Osteocyte (in vitro differentiated cells): ENCODE measurements at places on chromosomes 16 and 17. TPM values are rescaled to one million over a fixed set of nuclear protein-coding genes. Genes with fewer than 3 reads are reported as not detected.
A peak's percentile ranks its signal among the peaks of the same experiment; 100 is the strongest.

Gene ADAM11
- 1.0 and 1.7 TPM in 2 replicates for total RNA-seq

- no peak for DNase-seq
These were observed 279.5 kb downstream of the KIF2B start for GRCh38 chr17:54102246-54102645.

DNA sequence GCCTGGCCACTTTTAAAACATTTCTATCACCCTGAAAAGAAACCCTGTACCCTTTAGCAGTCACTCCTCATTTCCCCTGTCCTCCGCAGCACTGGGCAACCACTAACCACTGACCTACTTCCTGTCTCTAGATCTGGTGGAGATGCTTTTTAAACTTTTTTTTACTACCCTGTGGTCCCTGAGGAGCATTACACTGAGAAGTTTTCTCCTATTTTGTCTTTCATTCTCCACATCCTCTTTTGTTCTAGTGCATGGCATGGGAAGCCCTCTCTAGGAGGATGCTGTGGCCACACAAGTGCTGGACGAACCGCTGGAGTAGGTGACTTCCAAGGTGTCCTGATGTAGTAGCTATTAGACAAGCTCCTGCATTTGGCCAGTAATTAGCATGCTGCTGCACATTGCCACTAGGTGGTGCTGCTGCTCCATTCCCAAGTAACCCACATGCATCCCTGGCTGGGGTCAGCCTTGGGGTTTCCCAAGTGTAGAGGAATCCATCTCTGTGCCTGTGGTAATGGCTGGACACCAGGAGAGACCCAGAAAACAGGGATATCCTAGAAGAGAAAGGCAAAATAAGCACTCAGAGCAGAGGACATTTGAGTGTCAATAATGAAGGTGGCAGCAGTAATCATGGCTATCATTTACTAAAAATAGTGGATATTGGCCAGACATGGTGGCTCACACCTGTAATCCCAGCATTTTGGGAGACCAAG is 143.8 kb upstream of the CRHR1 start:
- DNase-seq: peak; percentile 89

- no peak for DNase-seq
These were observed 12.2 kb upstream of the MMD start for GRCh38 chr17:55433629-55434422.

GRCh38 chr17:42116705-42117396 is 4.3 kb downstream of the KAT2A start:
- DNase-seq: peak; percentile 93

GRCh38 chr16:83336603-83337002 is 471.2 kb upstream of the HSBP1 start:
- no peak for DNase-seq

DNA sequence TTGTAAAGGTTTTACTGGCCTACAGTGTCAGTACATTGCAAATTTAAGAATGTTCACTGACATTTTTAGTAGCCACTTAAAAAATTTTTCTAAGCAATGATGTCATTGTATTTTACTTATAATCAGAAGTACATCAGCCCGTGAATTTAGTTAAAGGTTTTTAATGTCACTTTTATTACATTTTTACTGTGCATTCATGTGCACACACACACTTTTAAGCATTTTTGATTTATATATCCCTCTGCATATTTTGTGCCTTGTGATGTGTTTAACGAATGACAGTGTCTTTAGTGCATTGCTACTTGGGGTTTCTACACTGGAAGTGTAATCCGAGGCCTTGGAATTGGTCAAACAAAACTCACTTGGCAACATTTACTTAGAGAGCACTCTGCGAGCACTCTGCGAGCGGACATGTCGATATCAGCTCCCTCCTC is 190.4 kb downstream of the WWOX start:
- no peak for DNase-seq

Gene ASIC2
- not detected in 2 replicates for total RNA-seq

DNA sequence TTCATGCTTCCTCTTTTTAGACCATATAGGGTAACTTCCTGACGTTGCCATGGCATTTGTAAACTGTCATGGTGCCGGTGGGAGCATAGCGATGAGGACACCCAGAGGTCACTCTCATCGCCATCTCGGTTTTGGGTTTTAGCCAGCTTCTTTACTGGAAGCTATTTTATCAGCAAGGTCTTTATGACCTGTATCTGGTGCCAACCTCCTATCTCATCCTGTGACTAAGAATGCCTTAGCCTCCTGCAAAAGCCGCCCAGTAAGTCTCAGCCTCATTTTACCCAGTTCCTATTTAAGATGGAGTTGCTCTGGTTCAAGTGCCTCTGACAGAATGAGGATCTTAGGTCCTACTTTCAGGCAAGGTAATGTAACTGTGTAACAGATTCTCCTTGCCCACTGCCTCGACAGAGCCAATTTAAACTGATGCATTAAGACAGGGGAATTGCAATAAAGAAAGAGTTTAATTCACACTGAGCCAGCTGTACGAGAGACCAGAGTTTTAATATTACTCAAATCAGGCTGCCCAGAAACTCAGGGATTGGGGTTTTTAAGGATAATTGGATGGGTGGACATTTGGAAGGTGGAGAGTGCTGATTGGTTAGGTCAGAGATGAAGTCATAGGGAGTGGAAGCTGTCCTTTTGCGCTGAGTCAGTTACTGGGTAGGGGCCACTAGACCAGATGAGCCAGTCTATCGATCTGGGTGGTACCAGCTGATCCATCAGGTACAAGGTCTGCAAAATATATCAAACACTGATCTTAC is 59.9 kb upstream of the ATF7IP2 start:
- DNase-seq: no peak

Gene TPPP3
- 1.4 and 1.5 TPM in 2 replicates for total RNA-seq

DNA sequence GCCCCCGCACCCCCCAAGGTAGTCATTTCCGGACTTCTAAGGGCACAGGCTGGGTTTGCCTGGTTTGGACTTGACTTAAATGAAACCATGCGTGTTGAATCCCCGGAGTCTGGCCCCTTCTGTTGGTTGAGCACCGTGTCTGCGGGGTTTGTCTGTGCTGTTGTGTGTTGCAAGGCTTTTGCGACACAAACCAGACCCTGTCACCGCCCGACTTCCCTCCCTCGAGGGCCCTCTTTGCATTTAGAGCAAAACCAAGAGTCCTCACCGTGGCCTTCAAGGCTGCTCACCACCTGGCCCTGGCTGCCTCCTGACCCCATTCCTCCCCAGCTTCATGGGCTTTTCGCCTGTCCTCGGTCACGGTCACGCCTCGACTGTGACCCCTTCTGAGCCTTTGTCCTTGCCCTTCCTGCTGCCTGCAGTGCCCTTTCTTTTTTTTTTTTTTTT is 7.4 kb downstream of the CRISPLD2 start:
- no peak for DNase-seq

GRCh38 chr16:3562914-3563480 is 14.2 kb downstream of the NLRC3 start:
- DNase-seq: no peak

Gene MYH1
- total RNA-seq: not detected in 2 replicates

DNA sequence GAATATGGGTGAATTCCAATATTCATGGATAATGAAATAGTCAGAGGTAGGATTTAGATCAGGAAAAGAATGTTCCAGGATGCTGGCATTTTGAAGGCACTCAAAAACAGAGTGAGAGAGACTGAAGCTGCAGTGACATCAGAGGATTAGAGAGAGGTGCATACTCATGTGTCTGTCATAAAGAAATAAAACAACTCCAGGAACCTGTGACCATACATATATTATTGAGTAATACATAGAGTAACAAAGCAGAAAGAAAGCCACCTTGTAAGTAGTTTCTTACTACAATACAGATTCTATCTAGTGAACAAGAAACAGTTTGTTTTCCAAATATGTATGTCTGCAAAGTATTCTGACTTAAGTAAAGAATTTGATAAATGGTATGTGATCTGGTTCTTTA is 62.3 kb upstream of the PHOSPHO1 start:
- no peak for DNase-seq

DNA sequence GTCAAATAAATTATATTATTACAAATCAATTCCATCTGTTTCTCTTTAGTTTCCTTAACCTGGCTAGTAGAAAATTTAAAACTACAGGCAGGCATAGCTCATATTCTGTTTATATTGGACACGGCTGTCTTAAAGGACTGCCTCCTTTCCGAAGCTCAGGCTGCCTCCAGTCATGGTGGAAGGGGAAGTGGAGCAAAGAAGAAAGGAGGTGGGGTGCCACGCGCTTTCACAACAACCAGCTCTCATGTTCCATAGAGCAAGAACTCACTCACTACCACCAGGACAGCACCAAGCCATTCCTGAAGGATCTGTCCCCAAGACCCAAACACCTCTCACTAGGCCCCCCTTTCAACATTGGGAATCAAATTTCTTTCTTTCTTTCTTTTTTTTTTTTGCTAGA is 149.3 kb upstream of the KCNJ18 start:
- no peak for DNase-seq

DNA sequence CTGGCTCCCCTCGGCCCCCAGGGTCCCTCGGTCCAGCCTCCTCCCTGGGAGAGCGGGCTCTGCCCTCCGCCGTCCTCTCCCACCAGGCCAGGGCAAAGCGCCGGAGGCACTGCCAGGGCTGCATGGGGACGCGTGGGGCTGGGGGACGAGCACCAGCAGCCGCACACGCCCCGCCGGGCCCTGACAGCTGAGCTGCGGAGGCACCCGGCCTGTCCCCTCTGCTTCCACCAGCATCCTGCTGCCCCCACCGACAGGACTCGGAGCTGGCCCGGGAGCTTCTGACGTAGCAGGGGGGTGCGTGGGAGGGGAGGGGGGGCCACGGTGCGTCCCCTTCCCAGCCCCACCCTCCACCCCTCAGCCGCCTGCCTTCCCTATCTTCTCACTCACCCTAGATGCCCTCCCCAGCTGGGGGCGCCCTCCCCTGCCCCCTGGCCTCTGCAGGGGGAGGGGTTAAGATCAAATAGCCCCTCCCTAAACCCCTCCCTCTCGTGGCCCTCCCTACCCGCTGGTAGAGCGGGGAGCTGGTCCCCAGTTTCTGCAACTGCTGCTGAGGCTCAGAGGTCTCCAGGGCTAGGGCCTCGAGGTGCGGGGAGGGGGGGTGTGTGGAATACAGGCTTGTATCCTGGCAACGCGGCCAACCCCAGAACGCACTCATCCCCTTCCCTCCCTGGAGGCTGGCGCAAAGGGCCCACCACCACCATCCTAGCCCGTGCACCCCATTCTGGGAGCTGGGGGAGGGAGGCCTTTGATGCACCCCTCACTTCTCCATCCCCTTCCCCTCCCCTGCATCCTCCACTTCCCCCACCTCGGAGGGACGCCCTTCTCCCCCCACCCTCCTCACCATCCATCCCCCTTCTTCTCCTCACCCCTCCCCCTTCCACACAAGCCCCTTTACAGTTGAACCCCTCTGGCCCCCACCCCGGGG is 1.0 kb downstream of the SRCIN1 start:
- no peak for DNase-seq

Gene UNK
- 35.1 and 38.2 TPM in 2 replicates for total RNA-seq

Gene PLCG2
- 0.16 TPM in 1 of 2 replicates, not detected in the other for total RNA-seq

- peak; percentile 94 for DNase-seq
These were observed 39.2 kb upstream of the GSE1 start for GRCh38 chr16:85573696-85574641.

- no peak for DNase-seq
These were observed 174.1 kb downstream of the NTN1 start for GRCh38 chr17:9195411-9195810.

Gene CEMP1
- not detected in 2 replicates for total RNA-seq

GRCh38 chr16:51276336-51276735 is 125.3 kb upstream of the SALL1 start:
- DNase-seq: no peak

DNA sequence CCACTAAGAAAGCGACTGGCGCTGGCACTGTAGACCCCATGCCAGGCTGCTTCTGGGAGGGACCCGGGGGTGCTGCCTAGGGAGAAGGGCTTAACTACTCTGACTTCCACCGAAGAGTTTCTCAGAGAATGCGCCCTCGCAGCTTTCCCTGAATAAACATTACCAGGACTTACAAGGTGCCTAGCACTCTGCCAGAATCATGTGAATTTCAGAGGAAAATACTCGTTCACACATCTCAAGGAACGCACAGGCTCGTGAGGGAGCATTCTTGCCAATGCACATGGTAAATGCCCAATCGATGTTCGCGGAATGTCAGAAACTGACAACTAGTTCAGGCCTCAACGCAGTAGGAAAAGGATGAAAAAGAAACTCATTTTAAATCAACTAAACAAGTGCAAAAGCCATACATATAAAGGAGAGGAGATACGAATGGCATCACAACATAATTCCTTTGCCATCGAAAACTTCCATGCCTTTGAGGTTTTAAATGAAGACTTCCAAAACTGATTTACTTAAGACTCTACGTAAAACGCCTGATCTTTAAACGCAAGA is 999 bp downstream of the CMC2 start:
- no peak for DNase-seq

DNA sequence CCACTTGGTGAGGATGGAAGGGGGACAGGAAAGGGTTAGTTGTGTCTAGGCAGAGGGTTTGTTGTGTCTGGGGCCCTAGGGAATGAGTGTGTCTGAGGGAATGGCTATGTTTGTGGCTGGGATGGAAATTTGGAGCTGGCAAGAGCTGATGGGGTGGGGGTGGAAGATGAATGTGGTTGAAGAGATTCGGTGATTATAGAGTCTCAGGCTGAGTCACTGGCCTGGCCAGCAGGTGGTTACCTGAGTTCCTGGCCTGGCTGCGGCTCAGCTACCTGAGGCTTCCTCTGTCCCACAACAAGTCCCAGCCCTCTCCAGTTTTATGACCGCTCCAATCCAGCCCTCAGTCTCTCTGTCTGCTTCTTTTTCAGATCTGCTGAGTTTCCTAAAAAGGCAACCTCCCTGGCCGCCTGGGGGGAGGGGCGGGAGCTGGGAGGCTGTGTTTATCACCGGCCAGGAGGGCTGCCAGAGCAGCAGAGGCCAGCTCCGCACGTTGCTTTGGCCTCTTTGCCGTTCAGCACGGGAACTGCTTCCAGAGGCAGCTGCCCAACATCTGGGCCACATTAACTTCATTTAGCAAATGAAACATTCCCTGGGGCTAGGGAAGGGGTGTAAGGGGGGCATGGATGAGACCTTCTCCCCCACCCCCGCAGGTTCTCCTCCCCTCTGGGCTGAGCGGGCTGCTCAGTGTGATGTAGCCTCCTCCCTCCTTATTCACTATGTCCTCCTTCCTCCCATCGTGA is 21.8 kb downstream of the ITGB3 start:
- peak; percentile 88 for DNase-seq

Gene GPS2
- 54.9 and 61.9 TPM in 2 replicates for total RNA-seq

Gene KRT36
- total RNA-seq: not detected in 2 replicates

DNA sequence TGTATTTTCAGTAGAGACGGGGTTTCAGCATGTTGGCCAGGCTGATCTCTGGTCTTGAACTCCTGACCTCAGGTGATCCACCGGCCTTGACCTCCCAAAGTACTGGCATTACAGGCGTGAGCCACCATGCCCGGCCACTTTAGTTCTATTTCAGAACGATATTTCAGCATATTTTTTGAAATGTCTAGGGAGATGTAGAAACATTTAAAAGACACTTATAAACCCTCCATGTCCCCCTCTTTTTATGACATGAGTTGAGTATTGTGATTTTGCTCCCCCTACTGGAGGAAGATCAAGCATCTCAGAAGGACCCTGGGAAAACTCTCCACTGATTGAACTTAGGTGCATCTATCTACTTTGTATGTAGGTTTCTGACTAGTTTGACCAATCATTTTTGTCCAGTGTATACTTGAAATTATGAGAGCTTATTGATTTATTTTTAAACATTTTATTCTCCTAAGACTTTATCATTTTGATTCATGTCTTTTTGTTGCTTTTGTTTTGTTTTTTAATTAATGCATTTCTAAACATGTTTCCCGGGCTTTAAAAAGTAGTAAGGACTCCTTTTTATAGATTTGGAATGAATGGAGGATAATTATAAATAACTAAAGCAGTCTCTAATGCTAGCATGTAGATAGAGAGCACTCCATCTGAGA is 105.1 kb downstream of the CHD9 start:
- no peak for DNase-seq

Gene PRAC2
- total RNA-seq: not detected in 2 replicates

Gene FOXC2
- 91.8 and 93.4 TPM in 2 replicates for total RNA-seq

- no peak for DNase-seq
These were observed 33.8 kb downstream of the CHD9NB start for GRCh38 chr16:53018834-53019416.
